ENCODE measurements at places on chromosomes 1 and 21.

DNA sequence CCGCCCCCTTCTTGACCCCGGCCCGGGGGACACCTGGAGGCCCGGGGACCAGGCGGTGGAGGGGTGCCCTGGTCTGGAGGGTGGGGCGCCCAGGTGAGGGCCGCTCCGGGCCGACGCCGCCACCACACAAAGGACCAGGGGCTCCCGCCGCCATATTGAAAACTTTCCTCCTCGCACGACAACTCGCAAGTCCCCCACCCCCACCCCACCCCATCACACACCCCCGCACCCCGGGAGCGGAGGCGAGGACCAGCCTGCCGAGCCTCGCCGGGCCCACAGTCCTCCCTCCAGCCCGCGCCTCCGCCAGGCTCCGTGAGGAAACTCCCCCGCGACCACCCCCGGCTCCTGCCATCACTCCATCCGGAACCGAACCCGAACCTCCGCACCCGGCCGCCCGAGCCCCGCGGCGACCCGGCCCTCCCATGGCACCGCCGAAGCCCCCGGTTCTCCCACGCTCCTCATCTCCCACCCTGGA lies 733 bp downstream of the KDM5B start:
- DNase-seq: peak; percentile 26

- DNase-seq: no peak
Measured at GRCh38 chr1:218620956-218621355, 275.8 kb downstream of the TGFB2 start.

- no peak for DNase-seq
Measured at GRCh38 chr1:48194801-48195200, 27.7 kb upstream of the SLC5A9 start.

GRCh38 chr1:84145068-84145467 lies 997 bp downstream of the PRKACB start:
- DNase-seq: no peak

DNA sequence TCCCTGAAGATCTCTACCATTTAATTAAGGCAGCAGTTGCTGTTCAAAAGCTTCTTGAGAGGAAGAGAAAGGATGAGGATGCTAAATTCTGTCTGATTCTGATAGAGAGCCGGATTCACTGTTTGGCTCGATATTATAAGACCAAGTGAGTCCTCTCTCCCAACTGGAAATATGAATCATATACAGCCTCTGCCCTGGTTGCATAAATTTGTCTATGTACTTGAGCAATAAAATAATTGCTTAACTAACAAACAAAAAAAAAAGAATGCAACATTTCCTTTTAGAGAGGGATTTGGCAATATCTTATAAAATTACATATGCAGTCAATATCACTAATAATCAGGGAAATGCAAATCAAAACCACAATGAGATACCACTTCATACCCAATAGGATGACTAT lies 26.8 kb downstream of the ALDH9A1 start:
- DNase-seq: no peak

- DNase-seq: no peak
Measured at GRCh38 chr1:2080884-2081283, 30.7 kb downstream of the PRKCZ start.

- DNase-seq: no peak
Measured at GRCh38 chr1:245179706-245180105, 24.9 kb downstream of the KIF26B start.

DNA sequence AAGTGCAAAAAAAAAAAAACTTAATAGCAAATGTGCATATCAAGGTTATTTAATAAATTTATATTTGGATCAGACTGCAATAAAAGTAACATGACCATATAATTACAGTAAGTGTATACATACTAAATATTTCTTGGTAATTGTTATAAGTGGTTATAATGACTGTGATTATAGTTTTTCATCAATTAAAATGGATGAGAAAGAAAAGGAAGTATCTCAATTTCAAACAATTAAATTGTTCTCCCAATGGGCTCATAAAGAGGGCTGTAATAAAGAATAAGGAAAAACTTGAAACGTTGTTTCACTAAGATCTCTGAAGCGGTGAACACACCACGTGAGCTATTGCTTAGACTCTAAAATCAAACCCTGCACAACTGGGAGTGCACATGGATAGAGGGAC lies 104.1 kb downstream of the CDC42BPA start:
- no peak for DNase-seq

DNA sequence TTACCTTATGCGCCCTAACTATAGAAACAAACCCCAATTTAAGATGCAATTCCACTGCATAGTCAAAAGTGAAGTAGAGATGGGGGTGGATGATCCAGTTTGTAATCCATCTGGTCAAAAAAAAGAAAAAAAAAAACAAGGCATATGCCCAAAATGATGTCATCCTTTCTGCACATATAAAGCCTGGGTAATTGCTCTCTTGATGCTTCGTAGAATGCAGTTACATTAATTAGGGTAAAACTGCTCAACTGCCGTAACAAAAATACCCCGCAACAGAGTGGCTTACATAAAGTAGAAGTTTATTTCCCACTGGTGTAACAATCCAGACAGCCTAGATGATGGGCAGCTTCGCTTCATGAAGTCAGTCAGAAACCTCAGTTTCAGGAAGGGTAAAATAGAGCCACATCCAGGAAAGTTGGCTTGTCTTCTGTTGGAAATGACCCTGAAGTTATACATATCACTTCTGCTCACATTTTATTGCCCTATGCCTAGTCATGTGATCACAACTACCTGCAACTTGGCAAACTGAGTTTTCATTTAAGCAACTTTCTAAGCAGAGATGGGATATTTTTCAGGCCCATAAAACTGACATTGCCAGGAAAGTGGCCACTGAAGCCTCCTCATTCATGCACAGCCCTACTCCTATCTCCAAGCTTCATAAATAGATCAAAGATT lies 221.7 kb downstream of the C1orf94 start:
- no peak for DNase-seq
